Aorta (tissue), 5 donors: ENCODE measurements at places on chromosomes 7 and 10. TPM values are rescaled to one million over a fixed set of nuclear protein-coding genes. Genes with fewer than 3 reads are reported as not detected.

GRCh38 chr10:101965075-101965765, 90.8 kb downstream of the ARMH3 start:
- no peak for DNase-seq

GRCh38 chr10:82378146-82378545, 503.2 kb downstream of the NRG3 start:
- no peak for DNase-seq

GRCh38 chr7:28551331-28551730, 139.0 kb downstream of the CREB5 start:
- no peak for DNase-seq

Gene LRMDA
- 17.9 TPM for total RNA-seq

Gene MEIG1
- not detected for total RNA-seq
